Activated CD4-positive, CD25-positive, alpha-beta regulatory T cell (primary cell): ENCODE measurements at places on chromosomes 11 and 22.

- DNase-seq: no peak
These were observed 10.3 kb upstream of the IGF2 start for GRCh38 chr11:2149460-2149859.

GRCh38 chr11:69358398-69359020, 64.6 kb downstream of the MYEOV start:
- no peak for DNase-seq

GRCh38 chr22:46418827-46419226, 83.3 kb downstream of the TRMU start:
- DNase-seq: no peak

DNA sequence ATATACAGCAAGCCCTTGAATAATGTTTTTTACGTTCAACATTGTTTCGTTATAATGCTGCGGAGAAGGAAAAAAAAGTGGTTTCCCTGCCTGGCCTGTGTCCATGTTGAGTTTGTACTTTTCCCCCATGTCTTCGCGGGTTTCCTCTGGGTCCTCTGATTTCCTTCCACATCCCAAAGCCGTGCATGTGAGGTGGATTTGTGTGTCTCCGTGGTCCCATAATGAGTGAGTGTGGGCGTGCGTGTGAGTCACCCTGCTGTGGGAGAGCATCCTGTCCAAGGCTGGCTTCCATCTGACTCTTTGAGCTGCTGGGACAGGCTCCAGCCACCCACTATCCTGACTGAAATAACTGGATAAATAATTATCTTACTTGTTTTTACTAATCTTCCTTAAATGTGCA, 29.6 kb upstream of the SNX19 start:
- no peak for DNase-seq

- no peak for DNase-seq
These were observed 32.8 kb upstream of the SLC22A12 start for GRCh38 chr11:64558065-64558745.
